ENCODE measurements at places on chromosomes 4 and X.

DNA sequence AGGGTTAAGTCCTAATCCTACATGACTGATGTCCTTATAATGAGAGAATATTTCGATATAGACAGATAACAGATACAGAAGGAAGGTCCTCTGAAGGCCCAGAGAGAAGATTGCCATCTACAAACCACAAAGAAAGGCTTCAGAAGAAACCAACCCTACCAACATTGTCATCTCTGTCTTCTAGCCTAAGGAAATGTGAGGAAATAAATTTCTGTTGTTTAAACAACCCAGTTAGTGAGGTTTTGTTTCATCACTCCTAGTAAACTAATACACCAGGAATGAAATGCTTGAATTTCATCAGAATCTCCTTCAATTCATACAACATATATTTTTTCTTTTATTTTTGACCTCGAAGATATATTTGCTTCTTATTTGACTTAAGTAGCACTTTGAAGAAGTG is 1527.8 kb downstream of the STIM2 start:
- no peak for DNase-seq

DNA sequence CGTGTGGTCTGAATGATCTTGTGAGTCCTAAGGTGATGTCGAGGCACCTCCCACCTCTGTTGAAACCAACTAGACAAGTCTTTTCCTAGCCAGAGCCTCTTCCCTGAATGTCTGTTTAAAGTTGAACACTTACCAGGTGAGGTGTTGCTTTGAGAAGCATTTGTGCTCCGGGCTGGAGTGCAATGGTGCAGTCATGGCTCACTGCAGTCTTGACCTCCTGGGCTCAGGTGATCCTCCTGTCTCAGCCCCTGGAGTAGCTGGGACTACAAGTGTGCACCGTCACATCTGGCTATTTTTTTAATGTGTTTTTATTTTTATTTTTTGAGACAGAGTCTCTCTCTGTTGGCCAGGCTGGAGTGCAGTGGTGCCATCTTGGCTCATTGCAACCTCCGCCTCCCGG is 18.1 kb downstream of the RNF4 start:
- DNase-seq = no peak

GRCh38 chr4:74111990-74112389 is 13.0 kb upstream of the CXCL2 start:
- no peak for DNase-seq

GRCh38 chr4:2689825-2690700 is 66.1 kb downstream of the TNIP2 start:
- no peak for DNase-seq

GRCh38 chr4:78136109-78137081 is 79.3 kb downstream of the FRAS1 start:
- no peak for DNase-seq

- DNase-seq = no peak
Measured at GRCh38 chrX:8037593-8038348, 110.6 kb upstream of the PNPLA4 start.

Data from PC-9 (cell line).